ENCODE measurements at places on chromosomes 7 and 10.

DNA sequence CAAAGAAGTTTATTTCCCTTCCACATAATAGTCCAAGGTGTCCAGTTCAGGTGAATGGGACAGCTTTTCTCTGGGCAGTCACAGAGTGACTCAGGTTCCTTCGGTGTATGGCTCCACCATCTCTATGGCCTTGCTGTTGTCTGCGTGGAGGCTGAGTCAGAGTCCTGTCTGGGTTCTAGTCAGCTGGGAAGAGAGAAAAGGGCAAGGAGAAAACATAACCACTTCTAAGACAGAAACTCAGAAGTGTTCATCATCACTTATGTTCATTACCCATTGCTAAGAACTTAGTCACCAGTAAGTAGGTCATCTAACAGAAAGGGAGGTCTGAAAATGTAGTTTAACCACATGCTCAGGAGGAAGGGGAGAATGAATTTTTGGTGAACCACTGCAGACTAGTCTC is 32.4 kb upstream of the CCDC7 start:
- no peak for DNase-seq

DNA sequence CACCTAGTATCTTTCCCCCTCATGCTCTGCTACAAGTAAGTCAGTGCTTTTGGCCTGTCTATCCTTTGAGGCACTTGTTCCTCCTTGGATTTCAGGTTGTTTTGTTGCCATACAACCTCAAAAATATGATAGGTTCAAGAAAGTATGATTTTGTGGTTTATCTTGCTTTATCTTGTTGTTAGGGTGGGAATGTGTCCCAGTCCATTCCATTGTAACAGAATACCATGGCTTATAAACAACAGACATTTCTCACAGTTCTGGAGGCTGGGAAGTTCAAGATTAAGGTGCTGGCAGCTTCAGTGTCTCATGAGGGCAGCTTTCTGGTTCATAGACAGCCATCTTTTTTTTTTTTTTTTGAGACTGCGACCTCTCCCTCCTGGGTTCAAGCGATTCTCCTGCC is 72.1 kb downstream of the TMEM270 start:
- DNase-seq: no peak

DNA sequence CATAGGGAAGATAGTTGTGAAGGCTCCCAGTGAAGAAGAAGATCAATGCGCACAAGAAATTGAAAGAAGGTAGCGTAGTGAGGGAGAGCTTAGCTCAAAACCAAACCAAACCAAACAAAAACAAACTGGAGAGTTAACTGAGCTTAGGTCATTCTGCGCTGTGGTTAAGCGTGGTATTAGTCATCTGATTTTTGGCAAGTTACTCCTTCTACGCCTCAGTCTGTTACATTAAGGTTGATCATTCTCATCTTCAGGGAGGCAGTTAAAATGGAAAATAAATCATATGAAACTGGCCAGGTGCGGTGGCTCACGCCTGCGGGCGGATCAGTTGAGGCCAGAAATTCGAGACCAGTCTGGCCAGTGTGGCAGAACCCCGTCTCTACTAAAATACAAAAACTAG is 259.7 kb downstream of the EXOC4 start:
- no peak for DNase-seq

- DNase-seq: peak; percentile 53
These were observed 2.4 kb upstream of the ARID5B start for GRCh38 chr10:61899069-61899531.

DNA sequence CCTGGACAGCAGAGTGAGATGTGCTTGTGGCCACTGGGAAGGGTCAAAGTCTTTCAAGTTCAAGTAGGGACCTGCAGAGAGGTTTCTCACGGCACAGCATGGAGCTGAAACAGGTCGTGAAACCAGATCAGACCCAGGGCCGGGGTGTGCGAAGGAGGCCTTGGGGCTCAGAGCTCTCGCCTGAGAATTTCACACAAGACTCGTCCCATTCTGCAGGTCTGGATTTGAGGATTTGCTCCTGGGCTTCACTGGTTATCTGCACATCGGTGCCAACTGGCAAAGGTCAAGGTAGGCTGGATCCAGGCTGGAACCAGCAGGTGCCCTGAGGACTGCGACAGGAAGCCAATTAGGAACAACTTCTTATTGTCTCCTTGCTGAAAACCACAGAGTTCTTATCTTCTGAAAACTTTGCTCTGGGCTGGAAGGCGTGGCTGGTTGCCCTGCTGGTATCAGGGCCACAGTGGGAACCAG is 24.0 kb upstream of the GTF2I start:
- no peak for DNase-seq

DNA sequence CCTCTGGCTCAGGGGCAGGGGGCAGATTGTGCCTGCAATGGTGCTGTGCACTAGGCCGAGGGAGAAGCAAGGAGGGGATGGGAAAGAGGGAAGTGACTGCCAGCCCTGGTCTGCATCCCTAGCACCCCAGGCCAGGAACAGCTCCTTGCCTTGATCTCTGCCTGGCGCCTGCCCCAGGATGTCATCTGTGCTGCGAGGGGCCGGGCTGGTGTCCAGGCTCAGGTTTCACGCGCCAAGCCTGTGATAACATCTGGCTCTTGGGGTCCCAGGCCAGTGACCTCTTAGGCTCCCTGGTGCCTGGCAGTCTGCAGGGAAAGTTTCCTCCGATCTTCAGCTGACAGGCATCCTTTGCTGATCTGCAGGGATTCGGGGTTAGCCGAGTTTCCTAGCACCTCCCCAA is 193.5 kb upstream of the GPR26 start:
- no peak for DNase-seq

GRCh38 chr10:102432162-102432950 is at the start of gene CUEDC2:
Gene CUEDC2, minus strand, starts transcription at chr10:102432574. Its CDS starts 7,386 bp downstream, at chr10:102425188.
- peak; percentile 96 for DNase-seq

DNA sequence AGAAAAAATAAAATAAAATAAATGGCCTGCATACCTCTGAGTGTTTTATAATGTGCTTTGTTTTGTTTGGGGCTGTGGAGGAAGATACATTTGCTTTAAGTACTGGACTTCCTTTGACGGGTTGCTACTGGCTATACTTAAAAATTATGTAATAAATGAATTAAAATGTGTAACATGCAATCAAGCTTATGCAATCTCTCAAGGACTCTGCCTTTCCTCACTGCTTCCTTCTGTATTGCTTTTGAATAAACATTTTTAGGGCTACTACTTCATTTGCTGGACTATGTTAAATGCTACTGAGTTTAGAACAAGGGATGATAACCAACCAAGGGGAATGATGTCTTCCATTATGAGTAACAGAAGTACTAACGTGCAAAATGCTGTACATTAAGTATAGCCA is 91.6 kb downstream of the ETV1 start:
- DNase-seq: no peak
